ENCODE measurements at places on chromosomes 12 and 14.
A peak's percentile ranks its signal among the peaks of the same experiment; 100 is the strongest.

GRCh38 chr12:16530268-16530850, 75.6 kb downstream of the LMO3 start:
- no peak for DNase-seq

DNA sequence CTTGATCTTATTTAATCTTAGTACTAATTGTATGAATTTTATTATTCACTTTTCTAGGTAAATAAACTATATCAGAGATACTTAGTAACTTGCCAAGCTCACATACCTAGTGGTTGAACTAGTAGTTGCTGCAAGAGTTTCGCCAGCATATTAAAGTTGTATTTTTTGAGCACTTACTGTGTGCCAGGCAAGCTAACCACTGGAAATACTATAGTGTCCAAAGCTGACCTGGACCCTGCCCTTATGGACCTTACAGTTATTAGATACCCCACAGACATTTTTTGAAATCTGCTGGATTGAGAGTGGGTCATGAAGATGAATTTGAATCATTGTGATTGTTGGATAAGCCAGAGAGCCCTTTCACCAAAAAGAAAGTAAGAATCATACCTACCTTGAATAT, 125.0 kb downstream of the RAD51B start:
- DNase-seq = no peak

DNA sequence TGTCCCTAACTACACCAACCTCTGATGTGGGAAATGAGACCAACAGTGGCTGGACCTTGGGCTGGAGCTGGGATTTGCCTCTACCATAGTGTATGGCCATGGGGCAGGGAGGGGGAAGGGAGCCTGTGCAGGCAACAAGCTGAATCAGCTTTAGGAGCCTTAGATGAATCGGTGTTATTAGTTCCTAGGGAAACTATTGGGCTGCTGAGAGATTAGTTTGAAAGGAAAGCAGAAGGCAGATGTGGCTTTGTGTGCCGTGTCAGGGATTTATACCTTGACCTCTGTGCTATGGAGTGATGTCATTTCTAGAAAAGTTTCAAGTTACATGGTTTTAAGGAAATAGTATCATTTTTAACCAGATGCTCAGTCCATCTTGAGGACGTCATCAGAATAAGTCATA, 19.5 kb upstream of the GAS2L3 start:
- DNase-seq = no peak

DNA sequence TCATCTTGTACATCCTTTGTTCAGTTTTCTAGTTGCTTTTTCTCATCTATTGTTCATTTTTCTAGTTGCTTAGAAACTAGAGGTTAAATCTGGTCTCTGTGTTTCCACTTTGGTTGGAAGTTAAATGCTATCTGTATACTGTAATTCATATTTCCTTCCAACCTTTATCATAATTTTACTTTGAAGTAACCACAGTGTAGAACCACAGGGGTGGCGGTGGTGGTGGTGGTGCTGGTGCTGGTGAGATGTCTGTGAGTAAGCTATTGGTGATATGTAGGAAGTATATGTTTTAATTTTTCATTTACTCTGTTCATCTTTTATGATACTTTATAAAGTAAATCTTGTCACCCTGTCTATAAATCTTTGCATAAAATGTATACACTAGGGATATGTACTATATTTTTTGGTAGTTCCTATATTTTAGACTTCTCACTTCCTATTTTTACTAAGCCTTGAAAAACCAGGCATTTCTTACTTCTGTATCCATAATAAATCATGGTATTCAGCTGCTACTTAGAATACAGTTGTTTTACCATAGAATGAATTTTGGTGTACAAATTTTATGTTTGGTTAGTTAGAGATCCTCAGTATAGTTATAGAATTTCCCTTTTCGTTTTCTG, 31.9 kb downstream of the CCDC91 start:
- no peak for DNase-seq

DNA sequence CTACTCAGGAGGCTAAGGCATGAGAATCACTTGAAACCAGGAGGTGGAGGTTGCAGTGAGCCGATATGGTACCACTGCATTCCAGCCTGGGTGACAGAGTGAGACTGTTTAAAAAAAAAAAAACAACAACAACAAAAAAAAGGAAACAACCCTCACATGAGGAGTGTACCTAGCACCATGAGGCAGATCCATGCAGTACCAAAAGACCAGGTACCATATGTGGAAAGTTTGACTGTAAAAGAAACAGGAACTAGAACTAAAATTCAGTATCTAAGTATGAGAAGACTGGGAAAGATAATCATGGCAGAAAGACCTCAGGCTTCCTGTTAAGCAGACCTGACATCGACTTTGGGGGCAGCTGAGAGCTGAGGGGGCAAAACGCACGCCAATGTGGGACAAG, 55.1 kb downstream of the TRAFD1 start:
- DNase-seq = no peak

DNA sequence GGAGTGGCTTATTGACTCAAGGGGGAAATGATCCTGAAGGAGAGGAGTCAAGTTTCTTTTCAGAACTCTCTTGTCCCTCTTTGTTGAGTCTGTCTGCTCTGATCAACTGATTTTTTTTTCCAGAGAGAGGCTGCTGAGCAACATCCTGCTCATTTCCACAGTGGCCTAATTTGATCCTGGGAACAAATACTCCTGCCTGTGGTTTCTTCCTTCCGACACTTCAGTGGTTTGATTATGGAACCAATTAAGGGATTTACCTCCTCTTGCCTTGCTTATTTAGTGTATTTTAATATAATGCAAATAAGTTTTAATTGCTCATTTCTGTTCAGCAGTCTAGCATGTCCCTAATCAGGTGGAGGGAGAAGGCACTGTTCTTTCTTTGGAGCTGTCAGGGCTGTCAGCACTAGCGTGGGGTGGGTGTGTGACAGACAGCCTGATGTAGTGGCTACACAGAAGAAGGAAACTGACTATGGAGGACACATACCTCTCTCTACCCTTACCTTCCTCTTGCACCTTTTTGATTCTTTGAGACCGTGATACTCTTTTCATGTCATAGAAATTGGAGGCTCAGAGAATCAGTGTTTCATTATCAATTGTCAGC, 344.9 kb upstream of the STXBP6 start:
- DNase-seq = no peak

DNA sequence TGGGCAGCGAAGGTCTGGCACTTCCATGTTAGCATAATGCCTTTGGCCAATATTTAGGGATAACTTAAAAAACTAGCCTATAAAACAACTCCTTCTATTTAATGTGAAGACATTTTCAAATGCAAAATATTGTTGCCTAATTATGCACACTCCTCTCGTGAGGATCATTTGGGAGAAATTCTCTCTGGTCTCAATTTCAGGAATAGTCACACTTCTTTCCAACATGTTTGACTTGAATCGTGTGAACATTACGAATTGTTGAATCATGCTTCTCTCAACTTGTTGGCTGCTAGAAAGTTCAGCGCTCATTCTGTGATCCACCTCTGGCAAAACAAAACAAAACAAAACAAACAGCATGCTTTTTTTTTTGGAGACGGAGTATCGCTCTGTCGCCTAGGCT, 313.2 kb downstream of the SEC23A start:
- DNase-seq = no peak

GRCh38 chr12:123997033-123997822, 24.2 kb downstream of the ZNF664 start:
- no peak for DNase-seq

GRCh38 chr12:130342842-130343241, 5.2 kb downstream of the PIWIL1 start:
- DNase-seq = no peak

GRCh38 chr14:97581016-97581415, 783.8 kb downstream of the VRK1 start:
- no peak for DNase-seq

- no peak for DNase-seq
Observed at GRCh38 chr12:64103825-64104740, 118.0 kb downstream of the KICS2 start.

- no peak for DNase-seq
Observed at GRCh38 chr12:79844693-79845092, 90.2 kb downstream of the PPP1R12A start.

DNA sequence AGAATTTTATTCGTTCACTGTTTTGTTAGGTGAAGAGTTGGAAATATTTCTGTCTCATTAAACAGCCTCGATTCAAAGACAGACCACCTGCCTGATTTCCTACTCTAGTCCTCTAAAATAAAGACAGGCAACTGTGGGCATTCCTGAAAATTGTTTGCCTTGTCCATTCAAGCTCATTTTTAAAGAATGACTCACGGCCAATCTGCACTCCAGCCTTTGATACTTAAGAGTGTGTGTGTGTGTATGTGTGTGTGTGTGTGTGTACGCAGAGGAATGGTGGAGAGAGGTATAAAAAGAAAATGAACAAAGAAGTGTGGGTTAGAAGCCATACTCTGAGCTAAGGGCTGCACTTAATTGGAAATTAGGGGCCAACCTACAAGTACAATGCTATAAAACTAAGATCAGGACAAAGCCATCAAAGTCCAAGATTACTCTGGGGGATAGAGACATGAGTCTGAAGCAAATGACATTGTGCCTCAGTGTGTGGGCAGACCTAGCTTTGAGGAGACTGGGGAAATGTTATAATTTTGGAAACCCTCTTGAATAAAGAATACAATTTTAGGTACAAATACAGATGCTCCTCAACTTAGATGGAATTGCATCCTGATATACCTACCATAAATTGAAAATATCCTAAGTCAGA, 45.6 kb upstream of the SOCS2 start:
- no peak for DNase-seq

DNA sequence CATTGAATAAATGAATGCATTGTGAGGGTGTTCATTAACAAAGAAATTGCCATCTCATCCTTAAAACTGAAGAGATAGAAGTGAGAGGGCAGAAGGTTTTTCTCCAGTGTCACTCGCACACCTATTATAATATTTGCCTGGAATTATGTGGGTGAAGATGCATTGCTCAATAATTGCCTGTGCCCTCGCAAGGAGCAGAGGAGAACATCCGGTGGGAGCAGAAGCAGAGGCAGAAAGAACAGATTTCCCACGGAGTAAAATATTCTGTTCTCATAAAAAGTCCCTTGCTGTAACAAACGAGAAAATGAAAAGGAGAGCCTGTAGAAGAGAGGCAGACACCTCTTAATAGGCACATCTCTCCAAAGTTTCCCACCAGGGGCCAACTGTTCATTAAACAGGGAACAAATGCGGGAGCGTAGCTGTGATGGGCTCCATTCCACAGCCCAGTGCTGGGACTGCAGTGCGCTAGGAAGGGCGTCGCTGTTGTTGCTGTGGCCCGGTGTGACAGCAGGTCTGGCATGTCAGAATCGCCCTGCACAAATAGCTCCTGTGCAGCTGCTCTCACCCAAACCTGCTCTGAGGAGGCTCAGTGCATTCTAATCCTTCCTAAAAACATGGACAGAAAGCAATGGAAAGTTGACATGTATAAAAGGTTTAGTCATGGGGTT, 359.8 kb downstream of the APAF1 start:
- no peak for DNase-seq

DNA sequence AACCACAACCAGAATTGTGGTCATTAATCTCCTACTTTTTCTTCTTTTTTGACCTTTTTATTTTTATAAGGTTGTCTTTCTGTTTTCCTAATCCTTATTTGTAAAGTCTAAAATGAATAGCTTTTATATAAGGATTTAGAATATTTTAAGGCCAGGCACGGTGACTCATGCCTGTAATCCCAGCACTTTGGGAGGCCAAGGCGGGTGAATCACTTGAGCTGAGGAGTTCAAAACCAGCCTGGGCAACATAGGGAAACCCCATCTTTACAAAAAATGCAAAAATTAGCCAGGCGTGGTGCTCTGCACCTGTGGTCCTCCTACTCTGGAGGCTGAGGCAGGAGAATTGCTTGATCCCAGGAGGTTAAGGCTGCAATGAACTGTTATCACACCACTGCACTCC, 55.1 kb downstream of the IFT81 start:
- no peak for DNase-seq

DNA sequence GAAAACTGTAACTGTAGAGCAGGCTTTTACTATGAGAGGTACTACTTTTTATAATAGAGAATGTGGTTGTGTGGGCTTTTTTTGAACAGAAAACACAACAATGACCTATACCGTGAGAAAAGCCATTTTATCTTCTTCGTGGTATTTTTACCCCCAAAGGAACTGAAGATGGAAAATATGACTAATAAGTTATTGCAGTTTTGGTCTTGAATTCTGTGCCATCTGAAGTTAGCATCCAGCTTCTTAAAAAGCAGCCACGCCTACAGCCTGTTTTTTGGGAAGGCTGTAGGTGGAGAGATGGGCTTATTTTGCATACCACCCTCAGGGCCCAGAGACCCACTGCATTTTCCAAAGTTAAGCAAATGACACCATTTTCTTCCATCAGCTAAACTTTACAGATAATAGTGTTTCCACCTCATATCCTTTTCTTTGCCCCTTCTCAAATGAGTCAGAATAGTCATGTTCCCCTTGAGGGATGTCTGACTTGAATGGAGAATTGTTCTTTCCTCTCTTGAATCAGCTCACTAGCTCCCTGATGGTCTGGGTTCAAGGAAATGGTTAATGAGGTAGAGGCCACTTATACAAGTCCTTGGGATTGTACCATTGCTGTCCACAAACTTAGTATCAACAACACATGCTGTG, 53.0 kb downstream of the TBC1D30 start:
- DNase-seq = no peak

GRCh38 chr12:7837366-7837765, 35.3 kb downstream of the SLC2A14 start:
- peak; percentile 81 for DNase-seq

DNA sequence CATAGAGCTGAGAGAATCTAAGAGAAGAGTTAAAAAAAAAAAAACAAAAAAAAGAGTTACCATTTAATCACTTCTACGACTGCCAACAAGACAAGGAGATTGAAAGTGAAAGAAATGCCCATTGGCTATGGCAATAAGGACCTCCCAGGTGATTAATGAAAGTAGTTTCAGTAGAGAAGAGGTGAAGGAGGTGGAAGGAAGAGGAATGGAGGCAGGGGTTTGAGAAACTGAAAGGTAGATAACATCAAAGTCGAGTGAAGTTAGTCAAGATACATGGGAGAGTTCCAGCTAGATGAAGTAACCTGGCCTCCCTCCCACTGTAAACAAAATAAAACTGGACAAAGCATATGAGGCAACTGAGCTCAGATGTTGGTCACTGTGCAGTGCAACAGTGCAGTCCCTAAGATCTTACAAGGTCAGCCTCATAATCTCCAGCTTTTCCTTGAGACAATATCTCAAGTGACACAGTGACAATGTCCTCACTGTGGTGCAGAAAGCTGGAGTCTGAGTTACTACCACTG, 118.0 kb upstream of the CCDC198 start:
- no peak for DNase-seq

Measured in lower lobe of right lung (tissue), 2 donors.